ENCODE measurements at places on chromosomes 16 and 17.

DNA sequence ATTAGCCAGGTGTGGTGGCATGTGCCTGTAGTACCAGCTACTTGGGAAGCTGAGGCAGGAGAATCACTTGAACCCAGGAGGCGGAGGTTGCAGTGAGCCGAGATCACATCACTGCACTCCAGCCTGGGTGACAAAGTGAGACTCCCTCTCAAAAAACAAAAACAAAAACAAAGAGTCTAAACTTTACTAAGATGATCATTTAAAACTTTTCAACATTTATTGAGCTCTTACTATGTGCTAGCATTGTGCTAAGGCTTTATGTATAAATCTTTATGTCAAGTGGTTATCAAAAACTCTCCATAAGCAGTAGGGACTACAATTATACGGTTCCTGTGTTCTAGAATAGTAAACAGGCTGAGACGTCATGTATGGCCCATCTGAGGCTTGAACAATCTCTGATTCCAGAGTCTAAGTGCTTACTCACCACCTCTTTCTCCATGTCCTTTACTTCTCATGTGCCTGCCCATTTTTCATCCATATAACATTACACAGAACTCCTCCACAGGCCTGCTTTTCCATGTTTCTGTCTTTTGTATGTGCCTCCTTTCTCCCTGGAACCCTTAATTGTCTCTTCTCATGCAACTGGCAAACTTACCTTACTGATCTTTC lies 66.7 kb downstream of the NUP88 start:
- no peak for DNase-seq

- DNase-seq = no peak
Measured at GRCh38 chr17:74604761-74605160, 12.7 kb upstream of the CD300LD start.

- no peak for DNase-seq
Measured at GRCh38 chr17:49779739-49780231, 8.7 kb upstream of the KAT7 start.

DNA sequence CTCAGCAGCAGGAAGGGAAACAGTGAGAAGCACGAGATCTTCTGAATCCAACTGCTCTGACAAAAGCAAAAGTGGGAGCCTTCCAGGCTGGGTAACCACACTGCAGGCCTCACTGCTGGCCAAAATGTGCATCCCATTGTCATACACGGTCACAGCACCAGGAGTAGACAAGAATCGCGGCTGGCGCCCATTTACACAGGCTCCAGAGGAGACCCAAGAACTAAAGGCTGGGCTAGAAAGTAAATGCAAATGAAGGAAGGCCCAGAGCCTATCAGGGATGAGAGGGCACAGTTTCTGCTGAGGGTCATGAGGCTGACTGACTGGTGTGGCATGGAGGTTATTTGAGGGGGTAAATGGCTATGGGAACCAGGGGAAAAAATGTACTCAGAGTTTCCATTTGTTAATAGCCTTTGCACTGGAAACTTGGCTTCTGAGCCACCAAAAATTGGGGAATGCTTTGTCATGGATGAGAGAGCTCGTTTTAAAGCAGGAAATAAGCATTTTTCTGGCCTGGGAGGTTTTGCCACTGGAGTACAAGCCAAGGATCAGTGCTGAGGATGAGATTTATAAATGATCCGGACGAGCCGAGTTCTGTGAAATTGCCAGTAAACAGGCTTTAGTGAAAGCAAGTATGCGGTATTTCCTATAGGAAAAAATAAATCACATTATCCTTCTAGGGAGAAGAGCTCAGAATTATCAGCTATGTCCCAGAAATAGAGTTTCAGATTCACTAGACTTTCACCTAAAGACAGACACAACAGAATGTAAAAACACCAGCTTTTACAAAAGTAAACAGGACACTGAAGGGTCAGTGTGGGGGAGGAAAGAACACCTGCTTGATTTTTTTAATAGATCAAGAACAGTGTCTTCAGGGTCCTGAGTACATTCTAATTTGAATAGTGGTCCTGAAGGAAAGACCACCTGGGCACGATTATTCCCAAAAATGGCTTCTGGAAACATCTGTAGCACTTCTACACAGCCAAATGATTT lies 66.9 kb upstream of the GSG1L start:
- no peak for DNase-seq

DNA sequence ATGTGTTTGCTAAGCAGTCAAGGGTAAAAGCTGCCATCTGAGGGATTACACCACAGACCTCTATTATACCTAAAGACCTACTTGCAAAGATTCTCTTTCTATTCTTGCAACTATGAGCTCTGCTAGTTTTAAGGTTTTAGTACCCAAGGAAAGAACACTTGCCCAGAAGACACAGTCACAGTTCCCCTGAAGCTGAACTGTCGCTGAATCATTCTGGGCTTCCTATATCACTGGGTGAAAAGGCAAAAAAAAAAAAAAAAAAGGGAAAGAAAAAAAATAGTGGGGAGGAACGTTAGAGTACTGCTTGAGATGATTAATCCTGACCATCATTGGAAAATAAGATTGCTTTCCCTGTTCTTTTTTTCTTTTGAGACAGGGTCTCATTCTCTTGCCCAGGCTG lies 37.9 kb downstream of the LYRM1 start:
- no peak for DNase-seq

DNA sequence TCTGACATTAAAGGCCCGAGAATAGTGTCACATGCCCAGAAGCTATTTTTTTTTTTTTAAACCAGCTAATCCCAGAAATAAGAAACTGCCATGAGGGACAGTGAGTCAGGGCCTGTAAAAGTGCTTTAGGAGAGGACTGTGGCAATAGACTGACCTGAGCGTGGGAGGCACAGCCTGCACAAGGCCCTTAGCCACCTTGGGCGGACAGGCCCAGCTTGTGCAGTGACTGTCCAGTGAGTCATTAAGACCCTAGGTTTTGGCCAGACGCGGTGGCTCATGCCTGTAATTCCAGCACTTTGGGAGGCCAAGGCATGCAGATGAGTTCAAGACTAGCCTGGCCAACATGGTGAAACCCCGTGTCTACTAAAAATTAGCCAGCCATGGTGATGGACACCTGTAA lies 343.0 kb upstream of the ZFHX3 start:
- DNase-seq = no peak

DNA sequence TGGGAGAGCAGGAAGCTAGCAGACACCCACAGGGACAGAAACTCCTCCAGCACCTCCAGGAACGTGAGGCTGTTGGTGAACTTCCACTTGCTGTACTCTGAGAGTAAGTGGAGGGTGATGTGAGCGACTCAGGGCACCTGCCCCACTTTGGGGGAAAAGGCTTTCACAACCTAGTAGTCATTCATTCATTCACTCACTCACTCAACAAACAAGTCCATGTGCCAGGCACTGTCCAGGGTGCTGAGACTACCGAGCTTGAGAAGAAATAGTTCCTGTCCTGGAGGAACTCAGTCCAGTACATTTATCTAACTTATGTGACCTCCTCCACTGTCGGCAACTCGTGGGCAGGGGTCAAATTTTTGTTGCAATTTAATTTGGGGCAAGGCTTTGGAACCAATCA lies 26.6 kb downstream of the LGALS9 start:
- DNase-seq = no peak

DNA sequence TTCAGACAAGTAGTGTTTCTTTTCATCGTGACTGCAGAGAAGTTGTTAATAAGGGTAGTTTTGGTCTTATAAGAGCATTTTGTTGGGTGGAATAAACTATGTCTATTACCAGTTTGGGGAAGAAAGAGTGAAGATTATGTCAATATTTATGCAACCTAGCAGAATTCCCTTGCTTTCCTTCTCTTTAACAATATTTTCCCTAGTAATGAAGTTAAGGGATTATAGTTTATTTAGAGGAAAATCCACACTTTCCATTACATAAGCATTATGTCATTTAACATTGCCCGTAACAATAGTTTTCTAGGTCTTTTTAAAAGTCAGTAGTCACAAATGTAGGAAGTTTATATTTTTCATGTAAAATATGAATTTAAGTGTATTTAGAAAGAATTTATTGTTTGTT lies 2.5 kb upstream of the MAF start:
- no peak for DNase-seq

DNA sequence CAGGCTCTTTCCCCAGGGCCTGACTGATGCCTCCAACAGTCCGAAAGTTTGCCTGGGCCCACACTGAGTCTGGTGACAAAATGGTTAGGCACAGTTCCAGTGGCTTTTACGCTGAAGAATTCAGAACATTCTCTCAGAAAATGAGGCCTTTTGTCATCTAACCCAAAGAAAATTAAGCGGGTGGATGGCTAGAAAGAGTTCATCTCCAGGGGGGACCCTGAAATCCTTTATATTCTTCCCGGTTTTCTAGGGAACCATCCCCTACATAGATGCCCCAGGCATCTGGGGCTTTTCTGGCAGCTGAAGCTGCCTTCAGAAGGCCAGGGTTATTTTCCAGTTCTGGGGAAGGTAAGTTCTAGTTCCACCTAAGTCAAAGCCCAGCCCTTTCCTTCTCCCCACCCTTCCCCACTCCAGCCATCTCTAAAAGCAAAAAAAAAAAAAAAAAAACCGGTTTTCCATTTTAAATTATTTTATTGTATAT lies 2.2 kb downstream of the RASD1 start:
- no peak for DNase-seq

GRCh38 chr16:81729451-81729850 lies 49.6 kb upstream of the PLCG2 start:
- no peak for DNase-seq

DNA sequence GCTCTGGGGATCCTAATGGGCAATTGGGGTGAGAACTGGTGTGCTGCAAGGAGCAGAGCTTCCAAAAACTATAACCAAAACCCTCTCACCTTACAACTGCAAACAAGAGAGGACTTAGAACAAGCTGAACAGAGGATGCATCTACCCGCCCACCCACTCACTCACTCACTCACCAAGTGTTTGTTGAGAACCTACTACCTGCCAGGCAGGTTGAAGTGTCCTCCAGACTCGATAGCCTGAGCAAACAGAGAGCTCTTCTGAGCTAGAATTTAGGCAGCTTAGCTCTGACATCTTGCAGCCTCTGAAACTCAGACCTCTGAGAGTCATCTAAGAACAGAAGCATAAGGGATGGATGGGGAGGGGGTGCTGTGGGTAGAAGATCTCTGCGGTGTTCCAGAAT lies 41.2 kb downstream of the CACNG3 start:
- no peak for DNase-seq
